Activated CD4-positive, alpha-beta T cell treated with anti-CD3 and anti-CD28 coated beads, Interleukin-2, amount 50 U/mL, for 16 hours (primary cell): ENCODE measurements at places on chromosomes 3 and 15.

GRCh38 chr3:185297867-185298266, 44.0 kb upstream of the EHHADH start:
- DNase-seq, result no peak

DNA sequence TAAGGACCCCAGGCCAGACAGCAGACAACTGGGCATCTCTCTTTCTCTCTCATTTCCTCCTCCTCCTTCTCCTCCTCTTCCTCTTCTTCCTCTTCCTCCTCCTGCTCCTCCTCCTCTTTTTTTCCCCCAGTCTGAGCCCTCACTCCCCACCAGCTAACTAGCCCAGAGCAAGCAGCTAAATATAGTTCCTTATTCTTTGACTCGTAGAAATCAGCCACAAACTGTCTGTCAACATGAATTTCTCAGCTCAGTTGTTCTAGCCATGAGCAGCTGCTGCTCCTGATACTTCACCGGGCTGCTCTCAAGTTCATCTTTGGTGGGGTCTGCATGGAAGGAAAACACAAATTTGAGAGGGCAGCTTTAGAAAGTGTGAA, 19.2 kb upstream of the LOXL1 start:
- no peak for DNase-seq

- DNase-seq, result peak; percentile 3
Observed at GRCh38 chr3:118641608-118642007, 393.0 kb downstream of the IGSF11 start.

DNA sequence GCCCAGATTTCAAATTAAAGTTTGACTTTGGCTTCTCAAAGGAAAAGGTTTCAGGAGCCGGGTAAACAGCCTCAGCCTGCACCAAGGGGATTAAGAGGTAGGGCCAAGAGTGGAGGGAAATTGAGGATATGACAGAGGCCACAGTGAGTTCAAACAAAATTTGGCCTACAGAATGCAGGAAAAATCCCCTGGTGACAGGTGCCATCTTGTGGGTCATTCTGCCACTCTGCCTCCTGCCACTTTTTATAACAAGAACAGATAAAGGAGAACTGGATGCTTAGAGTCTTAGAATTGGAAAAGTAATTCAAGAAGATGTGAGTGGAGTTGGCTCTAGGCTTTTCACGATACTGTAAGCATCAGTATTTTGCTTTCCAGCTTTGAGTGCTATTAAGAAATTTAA, 253.2 kb downstream of the NR2F2 start:
- DNase-seq, result no peak

GRCh38 chr3:153252963-153253362, 90.9 kb downstream of the RAP2B start:
- DNase-seq, result no peak

GRCh38 chr3:63467392-63467791, 185.1 kb upstream of the SNTN start:
- DNase-seq, result no peak

GRCh38 chr3:71050166-71050537, 533.4 kb downstream of the FOXP1 start:
- no peak for DNase-seq

- no peak for DNase-seq
Observed at GRCh38 chr3:29381595-29381994, 100.7 kb downstream of the RBMS3 start.

DNA sequence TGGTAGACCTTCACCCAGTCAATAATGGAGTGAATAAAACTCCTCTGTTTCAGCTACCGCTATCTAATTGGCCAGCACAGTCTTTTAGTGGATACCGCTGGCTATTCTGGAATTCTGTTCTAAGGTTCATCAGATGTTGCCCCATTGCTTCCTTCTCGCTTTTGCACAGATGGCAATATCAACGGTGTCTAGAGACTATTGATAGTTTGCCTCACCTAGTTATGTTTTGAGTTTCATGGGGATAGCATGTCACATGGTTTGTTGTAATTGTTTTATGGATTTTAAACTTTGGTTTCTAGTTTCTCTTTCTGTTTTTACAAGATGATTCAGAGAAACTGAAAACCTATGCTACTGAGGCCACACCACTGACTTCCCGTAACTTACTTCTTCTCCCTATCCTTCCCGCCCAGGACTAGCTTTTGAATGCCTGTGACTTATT, 2.0 kb downstream of the XRN1 start:
- DNase-seq, result peak; percentile 80

DNA sequence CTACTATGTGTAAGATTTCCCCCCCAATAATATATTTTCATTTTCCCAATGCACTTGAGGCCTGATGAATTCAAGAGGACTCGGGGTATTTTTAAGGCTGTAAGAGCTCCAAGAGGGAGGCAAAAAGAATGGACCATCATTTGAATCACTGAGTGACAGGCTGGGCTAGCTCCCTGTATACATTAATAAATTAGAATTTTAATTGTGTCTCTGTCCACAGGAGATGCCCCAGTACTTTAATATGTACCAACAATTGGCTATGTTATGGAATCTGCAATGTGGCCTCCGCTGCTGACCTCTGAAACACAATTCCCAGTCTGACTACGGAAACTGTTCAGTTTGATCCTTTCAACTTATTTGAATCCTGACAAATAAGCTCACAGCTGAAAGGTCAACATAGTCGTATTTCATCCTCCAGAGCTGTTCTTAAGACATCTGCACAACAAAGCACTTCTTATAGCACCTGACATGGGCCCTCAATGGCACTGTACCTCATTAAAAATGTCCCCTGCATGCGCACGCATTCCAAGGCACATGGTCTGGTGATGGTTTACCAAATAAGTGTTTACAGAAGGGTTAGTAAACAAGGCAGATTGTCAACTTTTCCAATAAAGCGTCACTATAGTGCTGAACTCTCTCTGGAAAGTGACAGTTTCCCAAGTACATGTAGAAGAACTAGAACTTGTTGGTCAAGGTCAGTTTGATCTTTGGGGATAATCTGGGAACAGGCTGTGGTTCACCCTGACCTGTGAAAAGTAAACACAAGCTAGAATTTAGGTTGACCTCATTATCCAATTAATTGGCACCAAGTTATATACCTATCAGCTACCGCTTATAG, 472.9 kb downstream of the FOXP1 start:
- no peak for DNase-seq

GRCh38 chr15:59138243-59138642, 33.3 kb downstream of the CCNB2 start:
- DNase-seq, result peak; percentile 64

GRCh38 chr15:72933976-72934375, 118.3 kb upstream of the NEO1 start:
- DNase-seq, result no peak

DNA sequence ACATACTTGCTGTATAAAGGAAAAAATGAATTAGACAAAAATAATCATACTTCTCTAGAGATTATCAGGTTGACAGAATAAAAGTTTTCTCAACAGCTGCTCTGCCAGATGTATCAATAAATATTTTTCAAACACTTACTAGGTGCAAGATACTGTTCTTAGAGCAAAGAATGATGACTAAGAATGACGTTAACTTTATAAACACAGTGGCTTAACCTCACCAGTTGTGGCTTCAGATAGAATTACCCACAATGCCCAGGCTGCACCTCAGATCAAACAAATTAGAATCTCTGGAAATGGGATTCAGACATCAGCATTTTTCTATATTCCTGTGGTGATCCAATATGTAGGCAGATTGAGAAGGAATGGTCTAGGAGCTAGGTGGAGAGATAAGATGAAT, 422.4 kb upstream of the ATP11B start:
- DNase-seq, result no peak

DNA sequence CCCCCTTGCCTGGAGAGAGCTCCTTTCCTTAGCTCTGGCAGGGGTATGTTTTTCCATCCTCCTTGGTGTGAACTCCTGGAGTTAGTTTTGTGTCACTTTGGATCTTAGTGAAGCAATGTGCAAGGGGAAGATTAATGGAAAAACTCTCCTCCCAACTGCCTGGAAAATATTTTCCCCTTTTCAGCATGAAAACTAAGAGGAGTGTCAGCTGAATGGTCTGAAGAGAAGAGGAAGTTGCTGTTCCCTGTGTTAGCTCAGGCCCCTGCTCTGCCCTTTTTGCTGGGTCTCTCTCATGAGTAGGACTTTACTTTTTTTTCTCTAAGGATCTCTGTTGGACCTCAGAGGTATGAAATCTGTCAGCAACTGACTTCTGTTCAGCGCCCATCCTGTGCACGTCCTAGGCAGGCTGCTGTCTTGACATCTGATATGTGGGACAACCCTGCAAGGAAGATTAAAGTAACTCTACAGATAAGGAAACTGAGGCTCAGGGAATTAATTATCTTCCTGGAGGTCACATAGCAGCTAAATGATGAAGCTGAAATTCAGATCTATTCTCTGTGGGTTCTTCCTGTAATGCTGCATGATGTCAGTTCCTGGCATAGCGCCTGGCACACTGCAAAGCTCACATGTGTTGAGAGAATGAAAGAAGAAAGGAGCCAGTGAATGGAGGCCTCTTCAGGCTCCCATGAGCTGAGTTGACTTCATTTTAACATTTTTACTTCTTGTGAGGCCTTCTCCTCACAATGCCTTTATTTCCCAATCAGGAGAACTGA, 109.7 kb upstream of the GALNT15 start:
- no peak for DNase-seq

DNA sequence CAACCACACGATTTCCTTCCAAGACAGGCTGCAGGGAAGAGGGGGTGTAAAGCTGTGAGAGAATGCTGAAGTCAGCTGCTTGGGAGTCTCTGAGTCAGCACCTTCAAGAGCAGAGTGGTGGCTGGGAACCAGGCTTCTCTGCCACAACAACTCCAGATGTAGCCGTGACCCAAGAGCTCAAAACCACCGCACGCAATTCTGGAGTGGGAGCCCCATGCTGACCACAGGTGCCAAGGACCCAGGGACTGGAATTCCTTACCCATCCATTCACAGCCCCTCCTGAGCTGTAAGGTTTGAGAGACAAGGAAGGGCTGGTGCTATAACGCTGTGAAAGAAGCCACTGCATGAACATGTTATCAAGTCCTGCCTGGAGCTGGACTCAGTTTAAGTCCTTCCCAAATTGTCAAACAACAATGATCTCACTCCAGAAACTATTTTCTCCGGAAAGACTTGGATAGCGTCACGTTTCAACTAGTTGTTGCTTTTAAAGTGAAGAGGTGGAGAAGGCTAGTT, 61.4 kb downstream of the UMPS start:
- peak; percentile 12 for DNase-seq

DNA sequence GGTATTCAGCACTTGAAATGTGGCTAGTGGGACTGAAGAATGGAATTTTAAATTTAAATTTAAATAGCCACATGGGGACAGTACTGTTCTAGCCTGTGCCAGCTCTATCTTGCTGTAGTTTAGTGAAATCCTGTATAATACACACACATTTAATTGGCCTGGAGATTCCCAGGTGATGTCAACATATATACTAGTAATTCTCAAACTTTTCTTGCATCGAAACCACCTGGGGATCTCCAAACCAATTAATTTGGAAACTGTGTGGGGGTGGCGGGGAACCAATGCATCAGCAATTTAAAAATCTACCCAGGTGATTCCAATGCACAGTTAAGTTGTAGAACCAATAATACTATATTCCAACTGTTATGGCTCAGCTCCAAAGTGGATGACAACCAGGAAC, 228.9 kb upstream of the MRPL3 start:
- peak; percentile 51 for DNase-seq

GRCh38 chr3:129475863-129476262, 35.8 kb downstream of the IFT122 start:
- DNase-seq, result no peak

DNA sequence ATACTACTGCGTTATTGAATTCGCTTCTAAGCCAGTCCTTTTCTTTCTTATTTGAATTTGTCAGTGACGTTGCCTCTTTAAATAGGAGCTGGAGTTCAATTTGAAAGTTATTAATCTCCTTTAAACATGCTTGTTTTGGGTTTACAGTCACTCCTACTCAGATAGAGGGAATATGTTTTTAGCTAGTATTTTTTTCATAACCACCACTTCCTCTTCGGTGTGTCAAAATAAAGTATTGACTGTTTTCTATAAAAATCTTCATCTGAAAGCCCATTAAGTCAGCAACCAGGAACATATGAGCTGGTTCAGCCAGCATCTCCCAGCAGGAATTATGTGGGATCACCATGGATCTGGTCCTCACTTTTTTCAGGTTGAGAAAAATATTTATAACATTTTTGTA, 772.9 kb downstream of the DIPK2A start:
- DNase-seq, result no peak

- no peak for DNase-seq
Observed at GRCh38 chr3:178059119-178059518, 477.1 kb upstream of the KCNMB2 start.

DNA sequence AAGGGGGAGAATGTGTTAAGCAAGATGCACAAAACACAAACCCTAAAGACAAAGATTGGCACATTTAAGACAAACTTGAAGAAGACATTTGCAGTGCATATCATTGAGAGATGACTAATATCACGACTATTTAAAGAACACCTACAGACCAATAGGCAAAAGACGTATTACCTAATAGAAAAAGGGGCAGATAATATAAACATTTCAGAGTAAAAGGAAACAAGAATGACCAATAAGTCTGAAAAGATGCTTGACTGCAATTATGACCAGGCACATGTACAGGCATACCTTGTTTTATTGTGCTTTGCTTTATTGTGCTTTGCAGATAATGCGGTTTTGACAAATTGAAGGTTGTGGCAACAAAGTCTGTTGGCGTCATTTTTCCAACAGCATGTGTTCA, 4.9 kb downstream of the HACD3 start:
- DNase-seq, result no peak

- DNase-seq, result no peak
Observed at GRCh38 chr3:131518680-131519079, 15.9 kb upstream of the MRPL3 start.

- no peak for DNase-seq
Observed at GRCh38 chr3:52535411-52536111, 844 bp upstream of the UQCC5 start.

- DNase-seq, result no peak
Observed at GRCh38 chr15:67758619-67759300, 66.5 kb upstream of the SKOR1 start.

DNA sequence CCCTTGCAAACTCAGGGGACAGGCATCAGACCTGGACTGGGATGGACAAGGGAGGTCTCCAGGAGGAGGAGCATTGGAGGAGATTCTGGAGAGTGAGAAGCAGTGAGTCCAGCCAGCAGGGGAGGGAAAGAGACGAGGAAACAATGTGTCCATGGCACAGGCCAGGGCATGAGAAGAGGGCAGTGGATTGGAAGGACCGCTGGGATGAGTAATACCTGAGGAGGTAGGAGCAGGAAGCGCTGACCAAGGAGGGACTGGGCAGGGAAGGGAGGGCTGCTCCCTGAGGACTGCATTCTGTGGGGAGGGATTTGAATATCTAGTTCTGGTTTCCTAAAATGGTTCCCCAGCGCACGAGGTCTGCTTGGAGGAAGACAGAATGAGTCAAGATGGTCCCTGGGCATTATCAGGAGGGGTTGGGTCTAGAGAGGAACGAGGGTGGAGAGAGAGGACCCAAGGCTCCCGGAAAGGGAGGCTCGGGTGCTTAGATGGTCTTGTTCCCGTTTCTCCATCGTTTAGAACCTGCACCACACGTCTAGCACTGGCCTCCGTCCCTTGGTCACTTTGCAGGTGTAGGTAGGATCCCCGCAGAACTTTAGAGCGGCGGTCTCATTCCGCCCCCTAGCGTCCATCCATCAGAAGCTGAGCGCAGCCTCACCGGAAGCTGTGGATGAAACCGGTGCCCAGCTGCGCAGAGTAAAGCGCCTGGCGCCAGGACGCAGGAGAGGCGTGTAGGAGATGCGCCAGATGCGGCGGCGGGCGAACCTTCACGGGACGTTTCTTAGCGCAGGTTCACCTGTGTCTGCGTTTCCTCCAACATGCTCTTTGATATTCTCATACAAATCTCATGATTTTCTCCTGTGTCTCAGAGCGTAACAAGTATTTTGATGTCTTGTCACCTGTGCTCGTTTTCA, 190.7 kb upstream of the NDN start:
- peak; percentile 45 for DNase-seq
